Activated T-helper 1 cell treated with anti-CD3 and anti-CD28 coated beads, Interleukin-12 subunit alpha, Interleukin-12 subunit beta, Interleukin-2, Interleukin-4 antibody, amounts not matched to agents 30 ng/mL and 10 ng/mL and 1 ng/mL, durations not matched to agents 14 hours and 24 hours and 36 hours (primary cell): ENCODE measurements at places on chromosomes 16 and 17.

GRCh38 chr16:88855176-88855575, 1.6 kb downstream of the GALNS start:
- H3K4me1 ChIP-seq: peaks cover 25% of the 10 kb centered on the region
- peak overlapping the region; percentile 27 for H3K27ac ChIP-seq
- no peak for DNase-seq
- no peaks in the 10 kb centered on the region for H3K27me3 ChIP-seq

- no peaks in the 10 kb centered on the region for H3K27me3 ChIP-seq
- DNase-seq: no peak
- no peaks in the 10 kb centered on the region for H3K4me1 ChIP-seq
- no peaks in the 10 kb centered on the region for H3K36me3 ChIP-seq
Observed at GRCh38 chr17:6476810-6477179, 32.5 kb downstream of the PIMREG start.

DNA sequence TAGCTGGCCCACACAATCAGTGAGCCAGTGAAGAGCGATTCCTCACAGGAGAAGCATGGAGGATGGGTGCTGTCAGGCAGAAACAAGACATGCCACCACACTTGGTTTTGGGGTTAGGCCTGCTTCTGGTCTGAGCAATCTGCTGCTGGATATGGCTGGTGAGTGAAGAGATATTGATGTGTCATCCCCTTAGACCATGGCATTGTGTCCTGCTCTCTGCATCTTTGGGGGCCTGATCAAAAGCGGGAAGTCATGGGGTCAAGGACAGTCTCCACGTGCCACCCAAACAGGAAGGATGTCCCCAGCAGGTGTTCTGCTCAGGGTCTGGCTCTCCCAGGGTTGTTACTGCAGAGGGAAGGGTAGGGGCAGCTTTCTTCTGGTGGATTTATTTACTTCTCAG, 140.7 kb downstream of the PRKCB start:
- peaks cover 43% of the 10 kb centered on the region for H3K4me1 ChIP-seq
- DNase-seq: no peak
- no peaks in the 10 kb centered on the region for H3K27me3 ChIP-seq

GRCh38 chr17:64538508-64539130, 31.8 kb downstream of the CEP95 start:
- peak overlapping the region; percentile 12 for H3K27ac ChIP-seq
- peaks cover 7% of the 10 kb centered on the region for H3K4me1 ChIP-seq
- H3K36me3 ChIP-seq: peaks cover 41% of the 10 kb centered on the region
- no peaks in the 10 kb centered on the region for H3K27me3 ChIP-seq
- no peak for DNase-seq

- no peaks in the 10 kb centered on the region for H3K27me3 ChIP-seq
- H3K4me1 ChIP-seq: peaks cover 51% of the 10 kb centered on the region
- H3K27ac ChIP-seq: no peak overlapping the region
- DNase-seq: peak; percentile 54
- H3K4me3 ChIP-seq: peak overlapping the region; percentile 62
- peaks cover 19% of the 10 kb centered on the region for H3K36me3 ChIP-seq
Observed at GRCh38 chr16:67177743-67178699, 5.7 kb downstream of the MATCAP1 start.

GRCh38 chr16:85736921-85737320, 14.0 kb downstream of the C16orf74 start:
- H3K4me3 ChIP-seq: no peak overlapping the region
- H3K27ac ChIP-seq: no peak overlapping the region
- H3K27me3 ChIP-seq: peaks cover 3% of the 10 kb centered on the region

DNA sequence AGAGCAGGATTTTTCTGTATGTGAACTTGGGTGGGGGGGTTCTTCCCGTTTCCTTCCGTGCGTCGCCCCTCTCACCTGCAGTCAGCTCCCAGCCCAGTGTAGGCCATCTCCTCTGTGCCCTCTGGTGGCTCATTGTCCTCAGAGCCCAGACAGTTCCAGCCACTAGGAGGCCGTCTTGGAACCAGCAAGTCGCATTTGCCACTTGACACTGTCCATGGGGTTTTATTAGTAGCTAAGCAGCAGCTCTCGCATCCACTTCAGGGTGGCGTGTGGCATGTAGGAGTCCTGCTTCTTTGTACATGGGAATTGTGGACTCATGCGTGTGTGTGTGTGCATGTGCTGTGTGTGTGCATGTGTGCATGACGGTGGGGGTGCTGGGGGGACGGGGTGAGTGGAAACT, 74.0 kb downstream of the SEC14L1 start:
- no peak overlapping the region for H3K27ac ChIP-seq
- H3K4me1 ChIP-seq: no peaks in the 10 kb centered on the region
- no peak for DNase-seq
- H3K36me3 ChIP-seq: peaks cover 44% of the 10 kb centered on the region
- no peaks in the 10 kb centered on the region for H3K27me3 ChIP-seq

DNA sequence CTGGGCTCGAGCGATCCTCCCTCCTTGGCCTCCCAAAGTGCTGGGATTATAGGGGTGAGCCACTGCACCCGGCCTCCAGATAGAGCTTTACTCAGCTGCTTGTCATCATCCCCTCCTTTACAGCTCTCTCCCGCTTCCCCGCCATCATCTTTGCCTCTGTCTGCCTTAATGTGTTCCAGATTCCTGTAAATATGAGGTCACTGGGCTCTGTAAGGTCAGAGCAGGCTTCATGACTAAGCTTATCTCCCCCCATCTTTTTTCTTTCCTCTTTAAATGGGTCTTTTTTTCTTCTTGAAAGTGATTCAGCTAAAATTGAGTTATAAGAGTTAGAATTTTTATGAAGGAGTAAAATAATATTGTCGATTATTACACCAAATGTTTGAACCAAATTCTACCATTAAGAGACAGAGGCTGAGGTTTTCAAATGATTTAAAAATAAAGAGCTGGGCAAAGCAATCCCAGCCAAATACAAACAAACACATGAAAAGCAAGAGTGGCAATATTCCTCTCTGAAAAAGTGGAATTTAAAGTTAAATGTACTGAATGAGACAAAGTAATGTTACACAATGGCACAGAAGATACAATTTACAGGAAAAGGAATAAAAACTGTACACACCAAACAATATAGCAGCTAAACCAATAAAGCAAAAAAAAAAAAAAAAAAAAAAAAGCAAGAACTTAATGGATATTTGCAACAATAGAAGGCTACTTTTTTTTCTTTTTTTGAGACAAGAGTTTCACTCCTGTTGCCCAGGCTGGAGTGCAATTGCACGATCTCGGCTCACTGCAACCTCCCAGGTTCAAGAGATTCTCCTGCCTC, 62.1 kb downstream of the CRISPLD2 start:
- no peak for DNase-seq
- H3K4me1 ChIP-seq: no peaks in the 10 kb centered on the region
- H3K27ac ChIP-seq: no peak overlapping the region
- H3K36me3 ChIP-seq: no peaks in the 10 kb centered on the region
- peaks cover 10% of the 10 kb centered on the region for H3K27me3 ChIP-seq

- H3K27ac ChIP-seq: no peak overlapping the region
- H3K4me3 ChIP-seq: no peak overlapping the region
- no peak for DNase-seq
- H3K36me3 ChIP-seq: peaks cover 35% of the 10 kb centered on the region
- no peaks in the 10 kb centered on the region for H3K27me3 ChIP-seq
Observed at GRCh38 chr17:57619061-57619937, 125.8 kb downstream of the CCDC182 start.

- peaks cover 12% of the 10 kb centered on the region for H3K27me3 ChIP-seq
- H3K27ac ChIP-seq: no peak overlapping the region
- peak overlapping the region; percentile 87 for H3K4me3 ChIP-seq
- DNase-seq: no peak
Observed at GRCh38 chr16:46882304-46882939, 1.7 kb upstream of the GPT2 start.

- H3K4me3 ChIP-seq: peak overlapping the region; percentile 84
- H3K4me1 ChIP-seq: peaks cover 26% of the 10 kb centered on the region
- H3K36me3 ChIP-seq: peaks cover 8% of the 10 kb centered on the region
- peak overlapping the region; percentile 89 for H3K27ac ChIP-seq
- H3K27me3 ChIP-seq: peaks cover 21% of the 10 kb centered on the region
- DNase-seq: no peak
Observed at GRCh38 chr16:66409156-66409555, 17.9 kb upstream of the BEAN1 start.

GRCh38 chr17:58516644-58517377, 2.4 kb upstream of the MTMR4 start:
- H3K27me3 ChIP-seq: no peaks in the 10 kb centered on the region
- DNase-seq: no peak
- peak overlapping the region; percentile 86 for H3K4me3 ChIP-seq

DNA sequence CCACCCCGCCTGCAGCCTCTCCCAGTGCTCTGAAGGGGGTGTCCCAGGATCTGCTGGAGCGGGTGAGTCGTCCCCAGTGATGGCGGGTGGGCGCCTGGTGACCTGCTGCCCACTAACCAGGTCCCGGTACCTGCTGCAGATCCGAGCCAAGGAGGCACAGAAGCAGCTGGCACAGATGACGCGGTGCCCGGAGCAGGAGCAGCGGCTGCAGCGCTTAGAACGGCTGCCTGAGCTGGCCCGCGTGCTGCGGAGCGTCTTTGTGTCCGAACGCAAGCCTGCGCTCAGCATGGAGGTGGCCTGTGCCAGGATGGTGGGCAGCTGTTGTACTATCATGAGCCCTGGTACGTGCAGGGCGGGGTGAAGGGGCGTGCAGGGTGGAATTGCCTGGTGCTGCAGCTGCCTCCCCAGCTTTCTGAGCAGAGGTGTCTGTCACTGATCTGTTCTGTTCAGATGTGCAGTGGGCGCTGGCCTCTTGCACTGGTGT, 3.6 kb downstream of the CDT1 start:
- peaks cover 13% of the 10 kb centered on the region for H3K36me3 ChIP-seq
- peak overlapping the region; percentile 37 for H3K4me3 ChIP-seq
- no peak overlapping the region for H3K27ac ChIP-seq

DNA sequence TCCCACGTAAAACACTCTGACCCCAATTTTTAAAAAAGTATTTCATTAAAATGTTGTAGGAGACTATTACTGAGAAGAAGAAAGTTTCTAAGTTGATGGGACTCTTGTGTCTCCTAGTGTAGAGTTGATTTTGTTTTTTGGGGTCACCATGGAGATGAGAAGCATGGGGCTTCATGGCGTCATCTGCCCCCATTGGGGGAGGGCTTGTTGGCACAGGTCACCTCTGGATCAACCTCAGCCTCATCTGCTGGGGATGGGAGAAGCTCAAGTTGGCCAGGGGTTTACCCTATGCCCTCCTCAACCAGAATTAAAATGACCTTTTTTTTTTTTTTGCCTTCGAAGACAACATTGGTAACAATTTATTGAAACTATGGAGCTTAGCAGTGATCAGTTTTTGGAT, 28.3 kb downstream of the MSI2 start:
- H3K27ac ChIP-seq: peak overlapping the region; percentile 94
- H3K4me3 ChIP-seq: peak overlapping the region; percentile 59
- H3K36me3 ChIP-seq: peaks cover 49% of the 10 kb centered on the region
- DNase-seq: no peak
- peaks cover 95% of the 10 kb centered on the region for H3K4me1 ChIP-seq

DNA sequence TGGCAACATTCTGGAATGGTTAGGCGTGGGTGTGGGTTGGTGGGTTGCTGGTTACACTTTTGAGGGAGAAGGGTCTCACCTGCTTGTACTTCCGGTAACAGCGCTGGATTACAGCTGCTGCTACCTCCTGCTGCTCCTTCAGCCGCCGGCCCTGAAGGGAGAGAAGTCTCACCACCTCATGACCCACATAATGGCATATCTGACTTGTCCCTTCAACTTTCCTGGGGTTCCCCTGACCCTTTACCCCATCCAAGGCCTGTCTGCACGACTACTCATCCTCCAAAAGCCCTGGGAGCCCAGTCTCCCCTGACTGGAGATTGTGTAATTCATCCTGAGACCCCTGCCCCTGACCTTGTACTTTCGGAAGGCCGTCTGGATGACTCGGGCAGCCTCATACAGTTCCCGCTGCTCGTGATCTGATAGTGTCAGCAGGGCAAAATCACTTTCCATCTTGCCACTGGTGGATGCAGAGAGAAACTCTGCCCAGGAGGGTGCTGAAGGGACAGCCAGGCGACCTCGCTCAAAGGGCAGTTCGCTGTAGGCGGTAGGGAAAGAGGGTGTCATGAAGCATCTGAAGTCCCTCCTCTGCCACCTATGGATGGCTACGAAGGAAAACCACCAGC, 2.0 kb upstream of the SPAG7 start:
- no peak overlapping the region for H3K4me3 ChIP-seq
- peaks cover 40% of the 10 kb centered on the region for H3K4me1 ChIP-seq
- peaks cover 48% of the 10 kb centered on the region for H3K36me3 ChIP-seq
- H3K27ac ChIP-seq: no peak overlapping the region

- no peak overlapping the region for H3K27ac ChIP-seq
- H3K4me3 ChIP-seq: no peak overlapping the region
- no peaks in the 10 kb centered on the region for H3K27me3 ChIP-seq
- H3K36me3 ChIP-seq: peaks cover 28% of the 10 kb centered on the region
- H3K4me1 ChIP-seq: peaks cover 40% of the 10 kb centered on the region
- no peak for DNase-seq
Observed at GRCh38 chr17:66474258-66474657, 171.8 kb downstream of the PRKCA start.

GRCh38 chr17:28327709-28328108, 7.6 kb downstream of the IFT20 start:
- no peaks in the 10 kb centered on the region for H3K27me3 ChIP-seq
- peak overlapping the region; percentile 58 for H3K27ac ChIP-seq
- H3K4me3 ChIP-seq: no peak overlapping the region
- H3K4me1 ChIP-seq: peaks cover 19% of the 10 kb centered on the region

DNA sequence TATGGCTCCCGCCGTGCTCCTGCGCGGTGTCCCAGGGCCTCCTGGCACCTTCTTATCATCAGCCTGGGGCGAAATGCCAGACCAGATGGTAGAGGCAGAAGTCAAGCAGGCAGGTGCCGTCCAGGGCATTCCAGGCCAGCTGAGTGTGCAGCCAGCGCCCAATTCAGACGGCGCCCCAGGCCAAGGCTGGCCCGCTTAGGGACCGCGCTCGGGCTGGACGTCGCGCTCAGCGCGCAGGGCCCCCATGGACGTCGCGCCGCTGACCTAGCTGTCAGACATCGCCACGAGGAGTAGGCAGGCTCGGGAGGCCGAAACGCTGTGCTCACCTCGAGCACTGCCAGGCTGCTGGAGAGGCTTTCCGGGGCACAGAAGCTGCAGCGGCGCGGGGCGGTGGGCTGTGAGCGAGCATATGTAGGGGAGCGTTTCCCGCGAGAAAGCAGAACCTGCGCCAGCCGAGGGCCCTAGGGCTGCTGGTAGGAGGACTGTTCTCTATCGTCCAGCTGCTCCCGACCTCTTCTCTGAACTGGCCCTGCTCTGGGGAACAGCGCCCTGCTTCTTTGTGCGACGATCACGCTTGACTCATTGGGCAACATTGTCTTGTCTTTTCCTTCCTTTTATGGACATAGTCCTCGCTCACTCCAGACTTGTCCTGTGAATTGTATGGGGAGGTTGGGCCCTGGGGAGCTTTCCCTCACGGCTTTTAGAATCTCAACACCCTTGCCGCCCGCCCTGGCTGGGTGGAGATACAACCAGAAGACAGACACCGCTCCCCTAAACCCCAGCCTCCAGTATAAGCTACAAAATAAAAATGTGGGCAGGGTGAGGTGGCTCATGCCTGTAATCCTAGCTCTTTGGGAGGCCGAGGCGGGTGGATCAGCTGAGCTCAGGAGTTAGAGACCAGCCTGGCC, 8.4 kb upstream of the CA4 start:
- no peak overlapping the region for H3K4me3 ChIP-seq
- no peak overlapping the region for H3K27ac ChIP-seq
- H3K36me3 ChIP-seq: peaks cover 1% of the 10 kb centered on the region
- DNase-seq: no peak
